ENCODE measurements at places on chromosomes 7 and 10.

- DNase-seq: peak; percentile 72
Observed at GRCh38 chr10:119028900-119029612, 458 bp upstream of the NANOS1 start.

DNA sequence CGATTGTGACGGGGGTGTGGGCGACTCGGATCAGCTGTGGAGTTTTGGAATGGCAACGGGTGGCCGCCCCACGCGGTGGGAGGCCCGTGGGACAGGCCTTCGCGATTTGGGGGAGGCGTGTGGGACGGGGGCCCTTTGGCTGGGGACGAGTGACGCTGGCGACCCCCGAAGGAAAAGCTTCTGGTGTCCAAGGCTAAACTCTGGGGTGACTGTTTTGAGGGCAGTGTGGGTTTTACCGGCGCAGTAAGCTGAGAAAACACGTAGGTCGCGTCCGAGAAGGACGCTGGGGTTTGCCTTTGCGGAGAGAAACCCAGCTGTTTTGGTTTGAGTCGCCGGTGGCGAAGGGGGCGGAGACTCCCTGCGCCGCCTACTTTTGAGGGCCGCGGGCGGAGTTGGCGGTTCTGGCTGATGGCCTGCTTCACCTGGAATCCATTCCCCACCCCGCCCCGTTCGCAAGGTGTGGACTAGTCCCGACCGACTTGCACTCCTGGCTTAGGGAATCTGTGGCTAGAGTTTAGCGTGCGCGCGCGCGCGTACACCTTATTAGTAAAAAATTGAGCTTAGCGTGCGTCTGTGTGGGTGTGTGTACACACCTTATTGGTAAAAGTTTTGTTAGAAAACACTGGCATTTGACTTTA lies 606 bp downstream of the TAX1BP1 start:
- DNase-seq: peak; percentile 81

GRCh38 chr10:86609920-86610319 lies 44.4 kb upstream of the OPN4 start:
- DNase-seq: no peak

GRCh38 chr10:131845505-131846239 lies 55.1 kb upstream of the PPP2R2D start:
- no peak for DNase-seq

GRCh38 chr10:34966451-34966850 lies 123.7 kb downstream of the CUL2 start:
- no peak for DNase-seq

- no peak for DNase-seq
Observed at GRCh38 chr7:106591146-106591545, 69.8 kb downstream of the CCDC71L start.

DNA sequence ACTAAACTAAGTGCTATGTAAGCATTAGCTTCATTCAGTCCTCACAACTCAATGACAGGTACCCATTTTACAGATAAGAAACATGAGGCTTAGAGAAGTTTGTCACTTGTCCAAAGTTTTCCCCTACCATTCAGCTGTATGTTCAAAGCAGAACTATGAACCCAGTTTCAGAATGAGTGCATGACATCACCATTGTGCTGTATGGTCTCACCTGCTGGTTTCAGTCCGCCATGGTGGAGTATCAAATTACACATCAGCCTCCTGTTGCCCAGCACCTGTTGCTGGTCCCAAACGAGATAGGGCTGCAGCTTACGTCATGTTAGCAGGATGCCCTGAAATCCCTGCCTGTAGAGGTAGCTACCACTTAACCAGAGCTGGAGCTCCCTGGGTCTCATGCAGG lies 95.0 kb downstream of the DYNC1I1 start:
- no peak for DNase-seq

- no peak for DNase-seq
Observed at GRCh38 chr10:79403441-79404230, 41.8 kb downstream of the ZCCHC24 start.

GRCh38 chr10:65943451-65943850 lies 982.4 kb upstream of the LRRTM3 start:
- no peak for DNase-seq

DNA sequence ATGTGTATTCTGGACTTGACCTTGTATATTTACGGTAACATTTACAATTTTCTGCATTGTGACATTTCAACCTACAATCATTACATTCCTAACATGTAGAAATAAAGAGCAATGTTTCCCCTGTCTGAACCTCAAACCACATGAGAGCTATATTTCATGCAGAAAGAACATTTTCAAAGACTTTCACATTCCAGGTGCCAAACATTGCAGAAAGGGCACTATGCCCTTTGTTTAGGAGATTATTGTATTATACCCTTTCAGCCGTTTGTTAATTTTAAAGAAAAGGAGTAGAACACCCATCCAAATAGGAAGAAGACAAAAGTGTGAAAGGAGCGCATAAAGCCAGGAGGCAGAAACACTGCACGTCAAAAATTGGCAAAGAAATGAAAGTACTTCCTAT lies 260.4 kb downstream of the RELN start:
- no peak for DNase-seq

GRCh38 chr10:24408365-24408764 lies 199.4 kb downstream of the KIAA1217 start:
- DNase-seq: no peak

DNA sequence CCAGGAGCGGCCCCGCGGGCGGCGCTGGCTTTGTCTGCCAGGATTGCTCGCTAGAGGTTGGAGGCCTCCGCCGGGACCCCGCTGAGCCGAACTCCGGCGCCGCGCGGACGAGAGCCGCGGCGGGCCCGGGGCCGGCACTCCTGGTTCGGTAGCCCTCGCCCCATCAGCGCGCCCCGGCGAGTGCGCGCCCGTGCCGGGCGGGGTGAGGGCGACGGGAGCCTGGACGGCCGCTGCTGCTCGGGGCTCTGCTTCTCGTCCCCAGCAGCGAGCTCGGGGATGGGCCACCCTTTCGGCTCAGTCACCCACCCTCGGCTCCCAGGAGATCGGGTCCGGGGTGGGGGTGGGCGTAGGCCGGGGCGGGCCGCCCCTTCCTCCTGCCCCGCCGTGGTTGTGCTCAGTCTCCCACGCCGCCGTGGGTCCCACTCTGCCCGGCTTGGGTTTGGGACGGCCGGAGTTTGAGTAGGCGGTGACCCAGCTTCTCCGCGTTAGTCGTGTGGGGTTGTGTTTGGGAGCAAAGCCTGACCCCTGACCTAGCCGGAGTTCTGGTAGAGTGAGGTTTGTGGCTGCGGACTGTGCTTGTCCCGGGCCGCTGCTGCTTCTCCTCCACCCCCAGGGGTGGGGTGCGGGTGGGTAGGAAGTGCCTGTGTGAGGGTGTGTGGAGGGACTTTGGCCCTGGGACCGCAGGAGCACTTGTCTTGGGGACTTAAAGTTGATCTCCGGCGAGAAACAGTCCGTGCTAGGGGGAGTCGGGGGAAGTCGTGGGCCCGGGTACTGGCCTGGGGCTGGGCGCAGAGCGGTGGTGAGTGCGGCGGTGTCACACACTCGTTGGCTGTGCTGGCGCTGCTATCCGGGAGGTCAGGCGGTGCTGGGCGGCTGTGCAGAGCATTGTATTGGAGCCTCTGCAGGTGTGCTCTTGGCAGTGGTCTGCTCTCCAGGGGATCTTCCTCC lies 677 bp downstream of the TSPAN14 start:
- no peak for DNase-seq

- DNase-seq: no peak
Observed at GRCh38 chr10:12838366-12838765, 163.1 kb downstream of the CCDC3 start.

DNA sequence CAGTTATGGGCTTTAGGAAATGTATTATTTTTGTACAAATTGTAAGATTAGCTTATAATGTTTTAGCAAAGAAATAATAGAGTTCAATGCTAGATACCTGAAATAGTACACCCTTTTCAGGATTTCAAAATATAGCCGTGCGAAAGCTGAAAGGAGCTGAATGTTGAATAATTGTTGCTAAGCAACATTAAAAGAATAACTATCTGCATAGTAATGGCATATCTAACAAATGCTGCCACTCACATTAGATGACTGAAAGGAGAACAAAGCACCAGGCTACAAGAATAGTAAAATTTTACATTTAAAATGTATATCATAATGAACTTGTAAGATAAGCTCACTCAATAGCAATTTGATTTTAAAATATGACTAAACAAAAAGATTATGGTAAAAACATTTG lies 82.5 kb downstream of the SDHAF3 start:
- DNase-seq: no peak

- DNase-seq: no peak
Observed at GRCh38 chr10:77180104-77180503, 457.5 kb downstream of the KCNMA1 start.

DNA sequence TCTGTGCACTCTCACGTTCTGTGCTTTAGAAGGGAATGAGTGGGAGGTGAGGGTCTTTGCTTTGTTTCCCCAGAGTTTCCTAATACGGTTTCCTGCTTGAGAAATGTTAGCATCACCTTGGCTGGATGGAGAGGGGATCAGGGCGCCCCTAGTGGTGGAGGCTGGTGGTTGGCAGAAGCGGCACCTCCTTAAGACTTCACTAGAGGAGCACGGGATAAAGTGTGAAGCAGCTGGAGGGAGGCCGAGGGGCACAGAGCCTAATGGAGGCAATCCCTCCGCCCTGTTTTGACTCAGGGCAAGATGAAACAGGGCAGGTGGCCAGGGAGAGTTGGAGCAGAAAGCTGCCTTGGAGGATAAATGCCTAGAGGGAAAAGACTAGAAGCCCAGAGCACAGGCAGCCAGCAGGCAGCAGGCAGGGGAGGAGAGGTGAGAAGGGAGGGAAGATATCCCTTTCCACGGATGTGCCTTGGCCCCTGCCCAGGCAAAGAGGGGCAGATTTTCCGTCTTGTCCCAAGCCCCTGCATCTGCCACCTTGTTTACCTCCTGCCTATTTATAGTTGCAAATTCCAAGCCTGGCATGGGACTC lies 56.0 kb upstream of the BTRC start:
- DNase-seq: peak; percentile 56

DNA sequence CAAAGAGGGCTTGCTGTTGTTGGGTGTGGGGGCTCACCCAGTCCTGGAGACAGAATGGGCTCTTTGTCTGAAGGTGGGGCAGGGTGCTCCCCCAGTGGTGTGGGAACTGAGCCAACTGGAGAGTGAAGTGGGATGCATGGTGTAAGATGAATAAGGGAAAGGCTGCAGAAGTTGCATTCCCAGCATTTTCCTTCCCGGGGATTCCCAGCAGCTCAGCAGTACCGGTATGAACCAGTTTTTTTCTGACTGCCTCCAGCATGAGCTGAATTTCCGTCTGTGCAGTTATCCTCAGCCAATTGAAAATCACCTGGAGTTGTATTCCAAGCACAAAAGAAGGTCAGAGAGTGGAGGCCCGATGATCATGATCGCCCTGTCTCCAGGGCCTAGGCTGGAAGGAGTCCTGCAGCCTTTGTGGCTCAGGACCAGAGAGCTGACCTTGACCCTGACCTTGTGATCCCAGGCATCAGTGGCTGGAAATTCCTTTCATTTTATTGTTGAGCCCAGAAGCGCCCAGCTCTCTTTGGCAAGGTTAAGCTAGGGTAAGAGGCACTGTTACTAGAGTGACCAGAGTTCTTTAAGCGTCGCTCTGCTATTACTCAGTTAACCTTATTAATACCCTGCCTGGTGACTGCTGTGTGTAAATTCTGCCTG lies 33.4 kb downstream of the OGDH start:
- no peak for DNase-seq

DNA sequence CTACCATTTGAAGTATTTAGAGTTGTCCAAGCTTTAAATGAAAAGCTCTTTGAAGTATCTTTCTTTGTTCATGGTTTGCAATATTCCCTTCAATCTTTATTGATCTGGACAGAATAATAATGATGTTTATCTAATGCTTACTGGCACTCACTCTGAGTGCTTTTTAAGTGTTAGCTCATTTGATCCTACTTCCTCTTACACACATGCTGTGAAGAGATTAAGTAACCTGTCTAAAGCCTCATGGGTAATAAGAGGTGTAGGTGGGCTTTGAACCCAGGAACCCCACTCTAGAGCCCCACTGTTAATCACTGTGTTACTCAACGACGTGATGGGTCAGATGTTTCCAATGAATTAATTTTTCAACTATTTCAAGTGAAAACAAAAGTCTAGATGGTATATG lies 31.1 kb upstream of the ADD3 start:
- DNase-seq: no peak

DNA sequence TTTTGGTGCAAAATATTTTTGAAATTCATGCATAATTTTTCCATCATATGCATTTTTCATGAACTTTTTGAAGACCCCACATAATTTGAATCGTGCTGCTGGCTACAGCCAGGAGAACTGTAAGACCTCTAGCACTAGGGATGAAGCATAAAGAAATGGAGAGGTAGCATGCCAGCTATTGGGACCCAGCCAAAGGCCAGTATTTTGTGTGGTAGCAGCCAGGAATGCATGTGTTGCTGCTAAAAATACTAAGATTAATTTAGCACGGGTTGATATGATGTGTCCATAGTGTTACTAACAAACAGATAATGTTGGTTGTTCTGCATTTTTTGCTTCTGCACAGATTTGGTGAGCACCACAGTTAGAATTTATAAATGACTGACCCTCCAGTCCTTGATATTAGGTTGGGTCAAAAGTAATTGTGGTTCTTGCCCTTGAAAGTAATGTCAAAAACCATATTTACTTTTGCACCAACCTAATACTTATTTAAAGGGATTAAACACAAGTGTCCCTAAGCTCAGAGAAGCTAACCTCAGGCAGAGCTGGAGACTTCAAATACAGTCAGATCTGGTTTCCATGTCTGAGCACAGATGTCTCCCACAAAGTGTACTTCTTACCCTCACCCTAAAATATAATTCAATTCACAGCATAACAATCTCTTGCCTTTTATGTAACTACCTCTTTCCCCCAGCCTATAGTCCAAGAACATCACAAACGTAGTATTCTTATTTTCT lies 54.1 kb upstream of the NPSR1 start:
- DNase-seq: no peak

- no peak for DNase-seq
Observed at GRCh38 chr7:155093596-155093995, 23.5 kb downstream of the HTR5A start.

GRCh38 chr10:63265222-63265617 lies 132.1 kb downstream of the NRBF2 start:
- DNase-seq: peak; percentile 22

- no peak for DNase-seq
Observed at GRCh38 chr7:121531175-121532070, 135.3 kb upstream of the FAM3C start.

GRCh38 chr10:70991140-70992124 lies 103.1 kb upstream of the PCBD1 start:
- no peak for DNase-seq

DNA sequence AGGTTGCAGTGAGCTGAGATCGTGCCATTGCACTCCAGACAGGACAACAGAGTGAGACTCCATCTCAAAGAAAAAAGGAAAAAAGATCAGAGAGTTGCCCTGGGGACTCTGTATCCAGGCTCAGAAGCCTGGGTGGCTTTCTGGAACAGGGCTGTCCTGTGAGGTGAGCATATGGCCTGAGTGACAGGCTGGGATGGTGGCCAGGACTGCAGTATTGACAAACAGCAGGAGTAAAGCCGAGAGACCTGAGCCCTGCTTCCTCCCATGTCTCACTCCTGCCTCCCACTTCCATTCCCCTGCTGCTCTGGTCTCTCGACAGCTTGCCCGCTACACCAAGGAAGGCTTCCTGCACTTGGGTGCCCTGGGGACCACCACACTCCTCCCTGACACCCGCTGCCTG lies 578.5 kb downstream of the GALNT17 start:
- DNase-seq: no peak

GRCh38 chr7:108026647-108027046 lies 23.7 kb upstream of the LAMB1 start:
- no peak for DNase-seq
